A549 (cell line): ENCODE measurements at places on chromosomes 16 and 17.

DNA sequence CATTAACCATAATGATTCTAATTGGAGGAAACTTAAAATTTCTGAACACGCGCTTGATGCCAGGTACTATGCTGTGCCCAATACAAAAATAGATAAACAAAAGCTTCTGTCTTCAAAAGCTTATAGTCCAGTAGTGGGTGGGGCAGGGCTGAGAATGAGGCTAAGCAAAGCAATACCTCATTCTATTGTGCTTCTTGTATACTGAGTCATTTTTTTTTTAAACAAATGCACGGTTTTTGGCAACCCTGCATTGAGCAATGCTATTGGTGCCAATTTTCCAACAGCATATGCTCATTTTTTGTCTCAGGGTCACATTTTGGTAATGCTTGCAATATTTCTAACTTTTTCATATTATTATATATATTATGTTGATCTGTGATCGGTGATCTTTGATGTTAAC lies 34.7 kb upstream of the HNF1B start:
- no peak for DNase-seq

GRCh38 chr17:20938988-20939615 lies 103.7 kb downstream of the USP22 start:
- no peak for DNase-seq

GRCh38 chr16:1182950-1183907 lies 30.3 kb downstream of the CACNA1H start:
- DNase-seq = peak; percentile 58

GRCh38 chr17:76500074-76500746 lies 1.0 kb downstream of the RHBDF2 start:
- DNase-seq = no peak

- DNase-seq = peak; percentile 37
Measured at GRCh38 chr17:42347198-42347597, 41.0 kb downstream of the STAT3 start.

- peak; percentile 63 for DNase-seq
Measured at GRCh38 chr16:53159781-53160436, 105.1 kb downstream of the CHD9 start.

- DNase-seq = no peak
Measured at GRCh38 chr17:63932721-63933120, 590 bp upstream of the CD79B start.

DNA sequence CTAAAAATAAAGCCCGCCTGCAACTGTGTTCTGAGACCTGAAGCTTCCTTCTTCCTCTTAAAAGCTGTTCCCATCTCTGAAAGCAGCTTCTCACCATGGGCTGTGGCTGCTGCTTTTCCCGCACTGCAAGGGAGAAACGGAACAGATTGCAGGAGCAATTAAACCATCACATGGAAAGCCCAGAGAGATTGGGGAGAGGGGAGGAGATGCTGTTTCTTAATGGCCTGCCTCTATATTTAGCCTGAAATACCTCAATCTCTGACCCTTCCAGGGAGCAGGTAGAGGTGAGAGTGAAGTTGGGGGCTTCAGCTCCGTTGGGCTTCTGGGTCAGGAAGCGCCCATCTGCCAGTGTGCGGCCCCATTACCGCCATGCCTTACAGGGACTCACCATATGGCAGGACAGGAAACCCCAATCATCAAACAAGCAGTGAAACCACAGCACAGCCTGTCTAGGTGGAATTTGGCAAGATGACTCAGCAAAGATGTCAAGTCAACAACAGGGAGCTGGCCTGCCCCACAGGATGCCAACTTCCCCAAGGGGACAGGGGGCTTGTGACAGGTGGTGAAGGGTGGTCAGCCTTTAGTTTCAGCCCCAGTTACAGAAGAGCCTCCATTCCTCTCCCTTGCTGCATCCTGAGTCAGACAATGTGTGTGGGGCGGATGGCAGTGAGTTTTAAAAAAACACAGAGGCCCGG lies 286.6 kb upstream of the CCL2 start:
- peak; percentile 18 for DNase-seq

GRCh38 chr16:18841833-18842525 lies 40.6 kb upstream of the ARL6IP1 start:
- no peak for DNase-seq

DNA sequence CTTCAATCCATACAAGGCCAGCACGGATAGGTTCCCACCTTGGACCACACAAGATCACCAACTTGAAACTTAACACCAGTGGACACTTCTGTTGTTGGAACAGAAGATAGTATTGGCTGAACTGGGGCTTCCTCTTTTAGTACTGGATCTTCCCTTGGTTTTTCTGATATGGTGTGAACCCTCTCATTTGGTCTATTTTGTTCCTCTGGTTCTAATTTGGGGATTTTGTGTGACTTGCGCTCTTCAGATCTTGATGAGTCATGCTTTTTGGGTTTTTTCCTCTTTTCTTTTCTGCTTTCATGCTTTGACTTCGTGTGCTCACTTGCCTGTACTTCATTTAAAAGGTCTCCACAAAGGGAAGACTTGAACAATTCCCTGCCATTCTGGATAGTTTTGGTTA lies 39.0 kb downstream of the SOST start:
- DNase-seq = no peak

- DNase-seq = no peak
Measured at GRCh38 chr17:51270636-51271035, 10.3 kb downstream of the UTP18 start.

DNA sequence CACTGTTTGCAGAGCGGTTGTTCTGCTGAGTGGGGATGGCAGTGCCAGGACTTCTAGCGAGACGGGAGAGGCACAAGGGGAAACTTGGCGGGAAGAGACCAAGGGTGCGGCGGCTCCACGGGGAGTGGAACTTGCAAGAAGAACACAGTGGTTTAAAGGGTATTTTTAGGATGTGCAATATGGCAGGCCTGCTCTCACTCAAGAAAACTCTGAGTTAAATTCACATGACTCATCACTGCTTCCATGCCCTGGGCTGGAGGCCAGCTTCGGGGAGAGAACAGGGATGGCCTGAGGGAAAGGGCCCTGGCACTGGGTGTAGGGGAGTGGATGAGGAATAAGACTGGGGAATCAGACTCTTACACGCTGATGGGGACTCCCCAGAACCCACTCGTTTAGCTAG lies 13.3 kb upstream of the CD300LD start:
- DNase-seq = peak; percentile 47

- DNase-seq = no peak
Measured at GRCh38 chr16:64615630-64616280, 506.1 kb downstream of the CDH11 start.

- no peak for DNase-seq
Measured at GRCh38 chr16:64397042-64397441, 724.8 kb downstream of the CDH11 start.

- no peak for DNase-seq
Measured at GRCh38 chr16:64138006-64138405, 983.9 kb downstream of the CDH11 start.

DNA sequence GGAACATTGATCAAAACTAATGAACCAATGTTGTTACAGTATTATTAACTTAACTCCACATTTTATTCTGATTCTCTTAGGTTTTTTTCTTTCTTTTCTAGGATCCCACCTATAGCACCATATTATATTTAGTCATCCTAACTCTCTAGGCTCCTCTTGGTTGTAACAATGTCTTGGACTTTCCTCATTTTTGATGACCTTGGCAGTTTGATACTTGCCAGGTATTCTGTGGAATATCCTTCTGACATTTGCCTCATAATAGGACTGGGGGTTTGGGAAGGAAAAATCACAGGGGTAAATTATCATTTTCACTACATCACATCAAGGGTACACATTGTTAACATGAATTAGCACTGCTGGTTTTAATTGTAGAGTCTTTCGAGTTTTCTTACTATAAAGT lies 851.6 kb upstream of the SOX9 start:
- no peak for DNase-seq

DNA sequence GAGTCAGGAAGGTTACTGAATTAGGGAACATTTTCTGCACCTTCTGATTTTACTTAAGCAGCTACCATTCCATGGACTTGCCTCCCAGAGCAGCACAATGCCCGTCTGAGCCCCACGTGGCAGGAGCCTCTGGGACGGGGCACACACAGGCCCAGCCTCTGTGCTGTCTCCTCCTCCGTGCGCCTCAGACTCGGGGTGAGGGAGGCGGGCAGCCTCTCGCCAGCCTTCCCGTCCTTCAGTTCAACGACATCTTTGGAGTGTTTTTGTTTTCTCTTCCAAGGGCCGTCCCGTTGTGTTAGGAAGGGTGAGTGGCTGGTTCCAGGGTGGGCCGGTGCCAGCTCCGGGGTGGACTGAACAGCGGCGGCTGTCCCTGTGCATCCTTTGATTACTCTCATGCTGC lies 31.8 kb downstream of the NDEL1 start:
- DNase-seq = no peak

DNA sequence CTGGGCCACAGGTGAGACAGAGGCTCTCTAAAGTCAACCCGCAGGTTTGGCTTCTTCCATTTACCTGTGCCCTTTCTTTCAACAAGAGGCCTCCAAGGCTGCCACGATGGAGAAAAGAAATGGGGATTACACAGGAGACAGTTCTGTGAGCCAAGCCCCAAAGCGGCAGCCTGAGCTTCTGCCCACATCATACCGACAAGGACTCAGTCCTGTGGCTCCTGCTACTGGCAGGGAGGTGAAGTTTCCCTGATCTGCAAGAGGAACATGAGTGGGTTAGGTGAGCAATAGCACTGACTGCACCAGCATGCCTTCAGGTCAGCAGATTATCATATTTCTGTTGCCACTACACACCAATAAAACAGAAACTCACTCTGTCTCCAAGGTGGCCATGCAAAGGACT lies 800.0 kb downstream of the KCNJ18 start:
- no peak for DNase-seq

GRCh38 chr17:73667181-73667959 lies 23.1 kb upstream of the SDK2 start:
- DNase-seq = no peak

DNA sequence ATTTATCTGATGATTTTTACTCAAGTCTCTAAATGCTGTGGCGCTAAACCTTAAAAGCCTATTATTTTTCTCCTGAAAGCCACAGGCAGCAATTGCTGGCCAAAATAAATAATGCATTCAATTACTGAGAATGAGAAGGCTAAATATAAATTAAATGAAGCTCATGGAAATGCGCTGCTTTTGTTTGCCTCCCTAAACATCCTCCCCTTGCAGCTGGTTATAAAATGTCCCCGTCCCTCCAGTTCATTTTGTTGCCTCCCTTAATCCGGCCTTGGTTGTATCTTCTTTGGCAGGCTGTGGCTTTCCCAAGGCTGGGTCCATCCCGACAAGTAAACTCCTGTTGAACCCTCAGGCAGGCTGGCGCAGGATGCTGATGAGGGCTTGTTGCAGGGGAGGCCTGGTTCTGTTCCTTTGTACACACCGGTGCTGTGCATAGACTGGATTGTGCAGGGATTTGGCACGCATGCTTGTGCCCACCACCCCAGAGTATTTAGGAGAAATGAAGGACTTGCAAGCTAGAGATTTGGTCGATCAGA lies 62.7 kb downstream of the KNOP1 start:
- no peak for DNase-seq

- DNase-seq = no peak
Measured at GRCh38 chr16:72285728-72286127, 113.8 kb upstream of the PMFBP1 start.

DNA sequence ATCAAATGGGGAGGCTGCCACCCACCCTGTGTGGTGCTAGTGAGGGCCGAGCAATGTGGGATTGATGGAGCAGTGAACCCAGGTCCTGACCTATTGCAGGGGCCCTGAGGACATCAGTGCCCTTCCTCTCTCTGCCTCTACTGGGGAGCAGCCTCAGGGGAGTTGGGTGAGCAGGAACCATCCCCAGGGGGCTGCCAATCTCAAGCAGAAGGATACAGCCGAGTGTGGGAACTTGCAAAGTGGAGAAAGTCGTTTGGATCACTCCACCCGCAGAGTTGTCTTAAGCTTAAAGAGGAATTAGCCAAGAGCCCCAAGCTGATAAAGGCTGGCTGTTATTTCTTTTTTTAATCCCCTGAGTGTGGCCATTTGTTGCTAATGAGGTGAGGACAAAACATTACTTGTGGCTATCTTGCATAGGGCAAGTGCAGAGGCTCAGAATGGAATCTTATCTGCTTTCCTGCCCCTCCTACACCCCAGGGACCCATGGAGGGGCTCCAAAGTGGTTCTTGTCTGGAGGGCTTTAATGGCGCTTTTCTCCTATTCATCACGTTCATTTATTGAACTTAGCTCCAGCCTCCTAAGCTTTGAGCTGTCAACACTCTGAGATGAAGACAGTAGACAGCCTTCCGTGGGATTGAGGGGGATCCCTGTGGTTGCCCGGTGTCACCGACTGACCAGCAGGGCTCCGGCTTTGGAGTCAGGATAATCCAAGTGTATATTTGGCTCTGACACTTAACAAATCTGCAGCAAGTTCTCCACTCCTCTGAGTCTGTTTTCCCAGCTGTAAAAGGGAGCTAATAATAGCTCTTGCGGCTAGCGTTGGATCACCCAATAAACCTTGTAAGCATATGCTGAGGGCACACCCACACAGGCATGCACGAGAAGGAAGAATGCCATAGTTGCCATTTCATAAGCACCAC lies 45.1 kb downstream of the MYH11 start:
- DNase-seq = no peak

DNA sequence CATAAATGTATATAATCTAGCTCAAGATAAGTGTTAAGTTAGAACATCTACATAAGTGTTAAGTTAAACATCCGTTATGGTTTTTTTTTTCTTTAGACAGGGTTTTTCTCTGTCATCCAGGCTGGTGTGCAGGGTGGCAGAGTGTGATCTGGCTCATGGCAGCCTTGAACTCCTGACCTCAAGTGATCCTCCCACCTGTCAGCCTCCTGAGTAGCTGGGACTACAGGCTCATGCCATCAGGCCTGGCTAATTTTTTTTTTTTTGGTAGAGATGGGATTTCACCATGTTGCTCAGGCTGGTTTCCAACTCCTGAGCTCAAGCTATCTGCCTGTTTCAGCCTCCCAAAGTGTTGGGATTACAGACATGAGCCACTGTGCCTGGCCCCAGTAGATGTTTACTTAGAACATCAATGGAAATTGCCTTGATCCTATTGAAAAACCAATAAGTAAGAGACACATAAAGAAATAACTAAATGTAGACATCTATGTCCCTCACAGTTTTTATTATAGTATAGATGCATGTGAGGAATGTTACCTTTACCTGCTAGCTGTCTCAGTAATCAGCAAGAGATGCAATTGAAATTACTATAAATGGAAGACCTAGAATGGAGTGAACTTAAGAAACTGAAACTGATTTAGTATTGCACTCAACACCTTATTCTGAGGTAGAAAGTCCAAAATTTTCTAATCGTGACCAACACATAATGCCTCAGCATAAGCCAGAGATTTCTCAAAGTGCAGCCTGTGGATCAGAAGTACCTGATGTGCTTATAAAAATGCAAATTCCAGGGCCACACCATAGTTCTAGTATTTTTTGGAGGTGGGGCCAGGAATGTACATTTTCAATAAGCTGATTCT lies 5.5 kb upstream of the FAM20A start:
- DNase-seq = no peak
